Activated effector memory CD4-positive, alpha-beta T cell treated with anti-CD3 and anti-CD28 coated beads, Interleukin-2, amount 50 U/mL, for 16 hours (primary cell): ENCODE measurements at places on chromosomes 4 and X.

DNA sequence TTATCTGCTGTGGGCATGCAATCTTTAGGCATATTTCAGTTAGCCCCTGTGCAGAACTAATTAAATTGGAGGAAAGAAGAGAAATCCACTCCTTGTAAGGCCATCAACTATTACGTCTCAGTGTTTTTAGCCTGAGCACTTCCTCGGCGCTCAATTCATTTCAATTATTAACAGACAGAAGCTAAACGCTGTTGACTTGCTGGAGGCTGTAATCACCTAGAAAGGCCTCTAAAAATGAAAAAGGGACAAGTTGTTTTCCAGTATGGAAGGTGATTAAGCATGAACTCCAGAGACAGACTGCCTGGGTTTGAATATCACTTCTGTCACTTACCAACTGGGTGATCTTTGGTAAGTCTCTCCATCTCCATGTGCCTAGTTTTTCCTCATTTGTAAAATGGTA is 59.6 kb downstream of the LEF1 start:
- no peak for DNase-seq

DNA sequence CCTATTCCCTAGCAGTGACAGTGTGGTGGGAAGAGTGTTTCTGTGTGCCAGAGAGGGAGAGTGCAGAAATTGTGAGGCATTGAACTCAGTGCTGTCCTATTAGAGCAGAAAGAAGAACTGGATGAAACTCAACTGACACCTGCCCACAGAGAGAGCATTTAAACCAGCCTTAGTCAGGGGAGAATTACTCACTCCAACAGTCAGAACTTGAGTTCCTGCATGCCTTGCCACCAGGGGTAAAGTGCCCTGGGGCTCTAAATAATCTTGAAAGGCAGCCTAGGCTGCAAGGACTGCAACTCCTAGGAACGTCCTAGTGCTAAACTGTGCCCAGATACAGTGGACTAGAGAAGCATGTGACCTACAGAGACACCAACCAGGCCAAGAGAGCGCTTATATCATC is 12.8 kb downstream of the CYSLTR1 start:
- no peak for DNase-seq

- no peak for DNase-seq
These were observed 824 bp downstream of the LRPAP1 start for GRCh38 chr4:3531318-3531878.

- no peak for DNase-seq
These were observed 13.1 kb upstream of the DRP2 start for GRCh38 chrX:101206471-101206870.

DNA sequence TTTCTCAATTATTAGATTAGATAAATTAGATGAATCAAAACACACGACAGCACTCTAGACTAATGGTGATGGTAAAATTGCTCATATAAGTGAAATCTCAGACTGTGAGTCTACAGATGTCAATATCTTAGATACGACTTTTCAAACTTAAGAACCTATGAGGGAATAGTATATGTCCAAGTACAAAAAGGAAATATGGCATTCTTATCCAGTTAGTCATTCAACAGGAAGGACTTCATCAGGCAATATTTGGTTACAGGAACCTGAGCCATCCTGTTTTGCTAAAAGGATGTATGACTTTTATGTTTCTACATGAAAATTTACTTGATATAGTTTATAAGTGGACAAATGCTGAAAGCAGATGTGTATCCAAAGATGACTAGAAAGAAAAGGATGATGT is 107.0 kb downstream of the CT47B1 start:
- DNase-seq, result no peak

GRCh38 chr4:47198791-47199190 is 167.4 kb downstream of the GABRB1 start:
- no peak for DNase-seq

- DNase-seq, result peak; percentile 73
These were observed 112.0 kb upstream of the TBL1X start for GRCh38 chrX:9352694-9353411.

GRCh38 chr4:148015058-148015457 is 283.2 kb downstream of the ARHGAP10 start:
- DNase-seq, result no peak

- no peak for DNase-seq
These were observed 41.1 kb downstream of the CBLL2 start for GRCh38 chrX:22313766-22314165.

DNA sequence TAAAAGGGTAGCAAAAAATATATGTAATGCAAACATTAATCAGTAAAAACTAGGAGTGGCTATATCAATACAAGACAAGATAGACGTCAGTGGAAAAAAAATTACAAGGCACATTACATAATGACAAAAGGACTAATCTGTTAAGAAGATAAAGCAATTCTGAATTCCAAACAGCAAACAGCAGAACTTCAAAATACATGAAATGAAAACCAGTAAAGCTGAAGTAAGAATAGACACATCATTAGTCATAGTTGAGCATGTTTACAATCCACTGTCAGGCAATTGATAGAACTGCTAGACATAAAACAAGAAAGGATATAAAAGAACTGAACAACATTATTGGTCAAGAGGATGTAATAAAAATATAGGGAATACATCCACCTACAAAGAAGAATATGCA is 12.2 kb downstream of the SULT1B1 start:
- DNase-seq, result no peak

DNA sequence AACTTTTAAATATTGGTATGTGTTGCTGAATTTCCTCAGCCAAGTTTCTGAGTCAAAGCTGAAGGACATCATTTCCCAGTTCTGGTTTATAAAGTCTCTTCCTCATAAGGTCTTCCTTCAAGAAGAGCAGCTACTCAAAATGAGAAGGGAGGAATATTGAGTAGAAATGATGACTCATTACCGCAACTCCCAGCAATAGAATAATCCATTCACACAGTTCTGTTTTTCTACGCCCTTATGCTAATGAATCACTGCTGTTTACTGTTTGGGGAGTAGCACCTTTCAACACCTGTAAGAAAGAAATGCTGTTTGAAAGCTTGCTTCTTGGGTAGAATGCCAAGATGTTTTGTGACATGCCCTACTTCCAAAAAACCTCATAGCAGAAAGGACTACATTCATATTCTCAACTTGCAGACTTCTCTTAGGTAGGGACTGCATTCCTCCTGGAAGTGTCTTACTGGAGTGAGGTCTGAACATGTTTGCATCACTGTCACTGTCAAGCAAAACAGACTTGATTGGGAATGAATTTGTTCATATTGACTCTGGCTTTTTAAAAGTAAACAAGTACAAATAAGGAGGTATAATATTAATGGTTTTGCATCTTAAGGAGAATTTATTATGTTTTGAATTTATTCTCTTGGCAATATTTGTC is 147.2 kb upstream of the BANK1 start:
- DNase-seq, result no peak

GRCh38 chr4:67160394-67160793 is 384.9 kb downstream of the CENPC start:
- no peak for DNase-seq

GRCh38 chr4:120299631-120300030 is 233.0 kb upstream of the MAD2L1 start:
- DNase-seq, result no peak

DNA sequence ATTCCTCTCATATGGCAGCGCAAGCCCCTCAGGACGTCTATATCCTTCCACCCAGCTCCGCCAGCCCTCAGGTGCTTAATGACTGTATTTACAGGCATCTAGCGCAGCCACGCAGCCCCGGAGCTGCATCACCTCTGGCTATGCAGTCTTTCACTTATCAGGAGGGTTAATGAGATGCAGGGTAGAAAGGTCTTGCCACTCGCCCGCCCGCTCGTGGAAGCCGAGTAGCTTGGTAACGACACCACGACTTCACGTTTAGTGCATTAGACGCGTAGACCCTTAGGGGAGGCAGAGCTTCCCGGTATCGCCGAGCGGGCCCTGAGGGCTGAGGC is 1.5 kb upstream of the SLC16A2 start:
- DNase-seq, result no peak

- no peak for DNase-seq
These were observed 13.5 kb downstream of the RXFP1 start for GRCh38 chr4:158535130-158535614.

GRCh38 chrX:155188786-155189185 is 27.5 kb upstream of the VBP1 start:
- DNase-seq, result no peak

DNA sequence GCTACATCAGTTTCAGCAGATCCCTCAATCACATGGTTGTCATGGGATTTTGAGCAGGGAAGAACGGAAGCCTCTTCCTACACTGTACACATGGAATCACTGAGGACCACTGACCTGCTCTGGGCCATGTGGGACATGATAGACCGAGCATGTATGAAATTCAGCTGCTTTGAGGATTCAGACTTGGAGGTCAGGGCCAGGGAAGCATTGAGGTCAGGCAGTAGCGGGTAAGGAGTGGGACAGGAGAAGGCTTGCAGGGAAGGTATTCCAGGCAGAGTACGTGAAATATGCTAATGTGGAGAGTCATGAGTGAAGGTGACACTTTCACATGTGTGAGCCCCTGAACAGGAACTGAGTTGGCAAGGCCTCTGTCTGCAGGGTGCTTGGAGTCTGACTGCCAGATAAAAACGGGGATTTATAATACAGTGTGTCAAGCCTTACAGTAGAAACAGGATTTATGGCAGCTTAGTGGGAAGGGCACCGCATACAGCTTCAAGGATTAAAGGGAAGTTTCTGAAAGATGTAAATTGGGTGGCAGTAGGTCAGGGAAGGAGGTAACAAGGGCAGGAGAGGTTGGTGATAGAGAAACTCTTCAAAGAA is 111.7 kb downstream of the STK32B start:
- no peak for DNase-seq

DNA sequence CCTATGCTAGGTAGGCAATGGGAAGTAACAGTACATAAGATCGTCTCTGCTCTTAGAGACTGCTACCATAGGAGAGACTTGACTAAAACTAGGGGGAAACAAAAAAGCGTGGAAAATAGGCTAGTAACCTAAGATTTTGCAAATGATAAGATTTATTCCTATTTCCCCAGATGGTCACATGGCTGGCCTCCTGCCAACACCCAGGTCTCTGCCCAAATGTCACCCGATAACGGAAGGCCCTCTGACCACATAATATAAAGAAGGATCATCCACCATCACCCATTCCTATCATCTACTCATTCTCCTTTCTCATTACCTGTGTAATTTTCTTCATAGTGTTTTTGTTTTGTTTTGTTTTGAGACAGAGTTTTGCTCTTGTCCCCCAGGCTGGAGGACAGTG is 4.7 kb downstream of the LAMP2 start:
- DNase-seq, result no peak
